ENCODE measurements at places on chromosomes 6 and 20.
A peak's percentile ranks its signal among the peaks of the same experiment; 100 is the strongest.

- no peak for DNase-seq
Observed at GRCh38 chr20:59573837-59574236, 30.5 kb upstream of the PHACTR3 start.

- DNase-seq: peak; percentile 96
Observed at GRCh38 chr6:168968228-168968627, 285.4 kb downstream of the THBS2 start.

DNA sequence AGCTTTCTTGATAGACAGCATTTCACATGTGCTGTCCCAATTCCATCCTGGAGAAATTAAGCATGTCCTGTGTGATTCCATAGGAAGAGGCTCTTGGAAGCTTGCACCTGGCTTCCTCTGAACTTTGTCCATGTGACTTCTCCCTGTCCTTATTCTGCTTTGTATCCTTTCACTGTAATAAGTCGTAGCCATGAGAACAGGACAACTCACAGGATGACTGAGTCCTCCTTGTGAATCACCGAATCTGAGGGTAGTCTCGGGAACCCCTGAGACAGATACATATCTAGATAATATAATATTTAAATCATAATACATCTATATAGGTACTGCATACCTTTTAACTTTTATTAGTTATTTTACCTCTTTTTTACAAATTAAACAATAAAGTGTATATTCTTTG is 156.7 kb upstream of the THEMIS start:
- no peak for DNase-seq

DNA sequence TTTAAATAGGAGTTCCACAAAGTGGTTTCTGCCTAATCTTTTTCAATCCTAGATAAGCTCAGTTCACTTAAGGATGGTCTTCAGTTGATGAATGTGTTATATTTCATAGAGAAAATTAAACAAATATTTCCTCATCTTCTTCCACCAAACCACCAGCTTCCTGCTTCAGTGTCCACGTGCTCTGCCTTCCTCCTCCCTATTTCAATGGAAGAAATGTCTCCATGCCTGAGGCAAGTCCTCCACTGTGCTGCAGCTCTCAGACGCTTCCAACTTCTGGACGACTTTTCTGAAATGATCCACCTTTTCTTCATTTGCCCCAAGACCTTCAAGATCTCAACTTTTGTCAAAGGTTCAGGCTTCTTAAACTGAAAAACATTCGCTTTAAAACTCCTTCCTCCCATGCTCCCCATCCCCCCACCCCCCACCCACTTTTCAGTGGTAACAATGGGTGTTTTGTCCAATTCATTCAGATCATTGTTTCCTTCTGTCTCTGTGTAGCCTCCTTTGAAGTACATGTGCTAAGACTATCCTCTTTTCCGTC is 25.3 kb upstream of the FABP7 start:
- no peak for DNase-seq

DNA sequence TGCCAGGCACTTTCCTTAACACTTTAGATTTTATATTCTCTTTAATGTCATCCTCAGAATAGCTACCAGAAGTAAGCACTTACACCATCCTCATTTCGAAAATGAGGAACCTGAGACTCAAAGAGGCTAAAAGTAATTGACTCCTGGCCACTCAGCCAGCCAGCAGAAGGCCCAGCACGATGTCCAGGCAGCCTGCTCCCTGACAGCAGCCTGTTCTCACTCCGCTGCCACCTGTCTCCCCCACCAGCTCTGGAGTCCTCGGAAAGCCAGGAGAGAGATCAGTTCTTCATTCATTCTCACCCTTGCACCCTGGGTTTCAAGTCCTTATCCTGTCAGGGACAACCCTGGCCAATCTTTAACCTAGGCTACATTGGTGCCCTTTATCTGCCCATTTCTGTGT is 174.0 kb downstream of the SASH1 start:
- no peak for DNase-seq

- no peak for DNase-seq
Observed at GRCh38 chr6:161115468-161115867, 123.9 kb downstream of the MAP3K4 start.

- DNase-seq: peak; percentile 18
Observed at GRCh38 chr20:62843656-62844055, 18.0 kb downstream of the TCFL5 start.

DNA sequence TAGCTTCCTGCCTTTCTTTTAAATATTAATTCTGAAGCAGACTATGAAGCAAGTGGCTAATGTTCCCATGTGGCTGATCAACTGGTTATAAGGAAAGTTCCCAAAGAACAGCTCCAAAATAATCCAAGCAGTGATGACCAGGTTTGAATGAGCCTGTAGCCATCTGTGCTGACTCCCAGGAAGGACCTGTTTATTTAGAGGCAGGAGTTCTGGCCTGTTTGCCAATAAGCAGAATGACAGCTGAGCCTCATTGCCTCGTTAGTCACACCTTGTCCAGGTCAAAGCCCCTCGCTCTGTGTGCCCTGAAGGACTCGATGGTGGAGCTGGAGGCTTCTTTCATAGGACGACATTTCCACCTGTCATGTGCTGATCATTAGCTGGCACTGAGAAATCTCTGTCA is 97.4 kb downstream of the TMEM170B start:
- DNase-seq: no peak

DNA sequence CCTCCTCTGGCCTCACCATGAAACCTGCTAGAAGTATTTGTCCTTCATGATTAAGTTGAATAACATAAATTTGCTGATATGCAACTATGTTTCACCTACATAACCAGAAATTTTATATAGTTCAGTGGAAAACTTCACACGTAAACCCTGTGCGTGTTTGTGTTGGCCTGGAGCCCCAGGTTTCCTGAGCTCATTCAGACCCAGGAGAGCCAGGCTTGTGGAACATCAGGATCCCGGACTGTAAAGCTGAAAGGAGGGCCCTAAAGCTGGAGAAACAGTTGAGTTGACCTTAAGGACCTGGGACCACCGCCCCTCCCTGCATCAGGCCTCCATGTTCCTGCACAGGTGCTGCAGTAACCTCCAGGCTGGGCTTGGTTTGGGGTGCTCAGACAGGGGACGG is 3.1 kb upstream of the SPATS1 start:
- no peak for DNase-seq

DNA sequence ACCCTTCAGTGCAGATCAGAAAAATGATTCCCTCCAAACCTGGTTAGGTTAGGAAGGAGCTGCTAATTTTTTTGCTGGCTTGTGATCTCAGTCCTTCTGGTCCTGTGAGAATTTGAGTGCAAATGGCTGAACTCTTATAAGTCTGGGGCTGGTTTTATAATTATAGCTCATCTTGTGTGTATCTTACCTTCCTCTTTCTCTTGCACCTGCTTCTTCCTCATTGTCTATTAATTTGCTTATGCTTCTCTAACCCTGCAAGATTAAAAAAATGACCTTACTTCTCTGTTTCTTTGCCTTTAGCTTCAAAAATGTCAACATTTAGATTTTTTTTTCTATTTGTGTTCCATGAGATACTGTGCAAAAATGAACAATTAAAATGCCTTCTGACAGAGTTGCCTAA is 576.2 kb downstream of the DHX35 start:
- DNase-seq: no peak

DNA sequence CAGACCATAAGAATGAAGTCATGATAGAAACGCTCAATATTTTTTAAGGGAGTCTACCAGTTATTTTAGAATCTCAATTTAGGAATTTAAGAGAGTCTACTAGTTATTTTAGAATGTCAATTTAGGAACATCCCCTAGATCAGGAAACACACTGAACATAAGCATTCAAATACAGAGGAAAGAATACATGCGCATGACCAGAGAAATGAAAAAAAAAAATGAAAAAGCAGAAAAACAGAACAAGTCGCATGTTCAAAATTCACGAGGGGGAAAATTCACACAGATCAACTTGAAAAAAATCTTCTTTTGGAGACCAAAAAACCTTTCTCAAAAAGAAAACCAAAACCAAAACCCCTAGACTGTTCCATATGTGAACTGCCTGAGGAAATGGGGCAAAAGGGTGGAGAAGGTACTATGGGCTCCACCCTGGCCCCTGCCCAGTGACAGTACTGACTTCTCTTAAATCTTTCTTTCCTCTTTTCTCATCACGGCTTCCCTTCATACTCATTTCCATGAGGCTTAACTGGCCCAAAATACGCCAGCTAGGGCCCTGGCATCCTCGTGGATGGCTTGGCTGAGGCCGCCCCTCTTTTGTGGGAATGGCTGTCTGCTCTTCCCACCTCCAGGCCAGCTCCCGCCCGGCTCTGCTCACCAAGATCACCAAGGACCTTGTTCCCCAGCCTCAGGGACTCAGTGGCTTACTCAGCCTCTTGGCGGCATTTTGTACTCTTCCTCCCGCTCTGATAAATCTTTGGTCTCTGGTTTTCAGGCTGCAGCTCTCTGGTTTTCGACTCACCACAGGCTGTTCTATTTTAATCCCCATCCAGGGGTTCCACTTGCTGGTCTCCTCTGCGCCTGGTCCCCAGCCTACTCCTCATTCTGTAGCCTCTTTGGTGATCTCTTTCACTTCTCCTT is 11.2 kb downstream of the ZBTB2 start:
- DNase-seq: no peak

- DNase-seq: no peak
Observed at GRCh38 chr6:44260011-44260410, 2.7 kb upstream of the SLC35B2 start.

DNA sequence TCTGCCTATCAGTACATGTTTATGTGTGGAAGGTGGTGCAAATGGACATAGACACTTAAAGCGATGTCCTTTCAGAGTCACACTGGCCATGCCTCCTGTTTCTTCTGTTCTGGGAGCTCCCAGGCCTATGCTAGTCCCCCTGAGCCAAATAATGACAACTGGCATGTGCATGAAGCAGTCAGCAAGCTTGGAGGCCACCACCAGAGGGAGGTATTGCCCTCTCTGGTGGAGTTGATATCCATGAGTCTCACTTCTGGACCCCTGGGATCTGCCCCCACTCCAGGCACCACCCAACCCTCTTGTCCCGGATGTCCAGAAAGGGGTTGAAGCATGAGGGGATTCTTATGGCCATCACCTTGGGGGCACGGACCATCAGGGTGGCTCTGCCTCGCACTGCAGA is 172.2 kb downstream of the AIG1 start:
- DNase-seq: no peak

- DNase-seq: no peak
Observed at GRCh38 chr20:2701671-2702081, 9.1 kb downstream of the EBF4 start.

DNA sequence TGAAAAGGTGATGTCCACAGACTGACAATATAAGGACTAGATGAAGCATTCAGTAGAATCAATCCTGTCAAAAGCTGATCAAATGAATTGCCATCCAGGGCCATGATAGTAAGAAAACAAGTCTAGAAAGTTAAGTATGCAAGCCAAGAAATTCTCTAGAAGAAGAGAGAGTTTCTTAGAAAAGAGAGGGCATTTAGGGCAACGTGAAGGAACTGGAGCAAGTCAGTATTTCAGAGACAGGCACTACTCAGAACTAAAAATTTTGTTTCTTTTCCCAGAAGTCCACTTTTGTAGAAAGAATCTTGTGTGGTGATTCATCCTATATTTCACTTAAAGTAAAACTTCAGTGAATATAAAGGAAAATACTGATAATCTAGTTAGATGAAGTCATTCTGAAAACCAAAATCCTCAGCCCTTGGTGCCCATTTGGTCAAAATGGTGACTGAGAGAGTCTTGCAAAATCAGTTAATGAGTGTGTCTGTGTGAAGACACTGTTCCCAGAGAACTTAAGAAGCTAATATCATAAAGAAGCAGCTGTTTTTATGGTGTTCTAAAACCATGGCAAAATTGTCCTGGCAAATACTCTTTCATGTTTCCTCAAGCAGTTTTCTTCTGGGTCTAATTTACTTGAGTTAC is 82.2 kb downstream of the COL19A1 start:
- no peak for DNase-seq

DNA sequence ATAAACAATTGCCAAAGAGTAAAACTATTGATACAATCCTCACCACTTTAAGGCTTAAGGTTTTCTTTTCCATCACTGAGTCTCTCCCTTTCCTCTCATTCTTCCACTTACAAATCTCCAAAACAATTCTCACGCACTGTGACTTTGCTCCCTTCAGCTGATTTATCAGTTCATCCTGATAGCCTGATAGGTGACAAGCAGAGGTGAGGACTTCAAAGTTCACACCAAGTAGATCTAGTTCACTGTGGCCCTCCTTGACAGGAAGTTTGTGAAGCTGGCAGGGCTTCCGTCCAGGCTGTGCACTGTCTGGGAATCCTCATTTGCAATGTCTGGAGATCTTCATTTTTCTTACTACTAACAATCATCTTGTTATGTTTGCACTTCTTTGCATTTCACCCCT is 35.2 kb upstream of the POU5F1 start:
- DNase-seq: no peak

GRCh38 chr6:39156801-39157200 is 41.8 kb upstream of the SAYSD1 start:
- DNase-seq: no peak

DNA sequence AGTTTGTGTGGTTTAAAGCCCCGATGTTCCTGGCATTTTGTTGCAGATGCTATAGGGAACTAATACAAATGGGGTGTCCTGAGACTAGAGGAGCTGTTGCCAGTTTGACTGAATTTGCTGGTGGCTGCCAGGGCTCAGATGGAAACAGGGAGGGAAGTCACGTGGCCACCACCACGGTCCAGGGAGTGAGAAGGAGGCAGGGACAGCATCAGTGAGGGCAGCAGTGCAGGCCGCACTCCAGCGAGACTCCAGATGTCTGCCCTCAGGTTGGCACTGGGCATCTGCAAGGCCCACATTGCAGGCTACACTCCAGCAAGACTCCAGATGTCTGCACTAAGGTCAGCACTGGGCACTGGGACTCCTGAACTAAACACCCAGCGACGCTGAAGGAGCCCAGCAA is 86.2 kb downstream of the RAMACL start:
- no peak for DNase-seq

DNA sequence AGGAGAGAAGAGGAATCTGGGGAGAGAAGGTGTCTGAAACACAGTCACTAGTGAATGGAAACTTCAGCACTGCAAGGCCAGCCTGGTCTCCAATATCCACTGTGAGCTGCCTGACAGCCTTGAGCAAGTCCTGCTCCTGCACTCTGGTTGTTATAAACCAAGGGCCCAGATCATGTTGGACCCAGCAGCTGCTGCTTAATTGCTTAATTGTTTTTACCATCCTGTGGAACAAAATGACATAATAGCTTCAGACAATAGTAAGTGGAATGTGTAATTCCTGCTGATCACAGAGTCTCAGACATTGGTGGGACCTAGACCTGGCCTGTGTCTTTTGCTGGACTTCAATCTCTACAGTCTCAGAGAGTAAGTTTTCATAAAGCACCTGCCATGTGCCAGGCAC is 833.7 kb downstream of the TFAP2A start:
- no peak for DNase-seq

- DNase-seq: no peak
Observed at GRCh38 chr6:148364056-148364824, 21.6 kb downstream of the SASH1 start.

GRCh38 chr20:44066645-44067606 is 120.1 kb downstream of the JPH2 start:
- no peak for DNase-seq

- no peak for DNase-seq
Observed at GRCh38 chr6:37005827-37006567, 542 bp downstream of the FGD2 start.

DNA sequence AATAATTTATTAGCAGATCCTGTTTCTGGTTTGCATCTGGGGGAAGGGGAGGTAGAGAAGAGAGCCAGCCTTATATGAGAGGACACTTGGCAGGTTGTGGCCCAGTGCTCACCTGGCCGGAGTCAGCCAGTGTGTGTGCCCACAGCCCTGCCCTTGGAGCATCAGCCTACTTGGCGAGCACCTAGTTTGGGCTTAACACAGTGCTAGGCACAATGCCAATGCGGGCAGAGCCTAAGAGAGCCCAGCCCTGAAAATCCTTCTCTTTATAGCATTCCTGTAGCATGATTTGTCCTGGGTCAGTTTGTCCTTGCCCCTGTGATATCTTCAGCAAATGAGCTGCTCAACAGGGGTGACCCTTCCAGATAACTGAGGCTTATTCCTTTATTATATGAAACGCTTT is 73.0 kb downstream of the SLX4IP start:
- DNase-seq: no peak

All from epithelial cell of proximal tubule (primary cell).